ENCODE measurements at places on chromosomes 11 and 22.

DNA sequence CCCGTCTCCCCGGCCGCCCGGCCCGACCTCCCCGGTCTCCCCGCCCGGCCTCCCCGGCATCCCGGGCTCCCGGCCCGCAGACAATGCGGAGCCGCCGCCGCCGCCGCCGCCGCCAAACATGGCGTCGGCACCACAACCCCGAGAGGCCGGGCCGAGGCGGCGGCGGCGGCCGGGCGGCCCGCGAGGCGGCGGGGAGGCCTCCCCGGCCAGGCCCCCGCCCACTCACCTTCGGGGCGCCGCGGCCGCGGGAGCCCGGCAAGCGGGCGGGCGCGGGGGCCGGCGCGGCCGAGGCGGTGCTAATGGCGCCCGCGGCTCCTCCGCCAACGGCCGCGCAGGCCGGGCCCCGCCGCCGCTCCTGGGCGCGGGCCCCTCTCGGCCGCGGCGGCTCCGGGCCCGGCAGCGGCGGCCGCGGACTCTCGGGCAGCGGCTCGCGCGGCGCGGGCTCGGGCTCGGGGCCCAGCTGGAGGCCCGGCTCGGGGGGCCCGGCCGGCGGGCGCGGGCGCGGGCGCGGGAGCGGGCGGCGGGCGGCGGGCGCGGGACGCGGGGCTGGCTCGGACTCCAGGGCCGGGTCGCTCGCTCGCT, 311 bp downstream of the BRD1 start:
- no peak for DNase-seq

- no peak for DNase-seq
These were observed 57.3 kb downstream of the C11orf91 start for GRCh38 chr11:33643167-33643824.

GRCh38 chr11:16792426-16792825, 54.0 kb downstream of the C11orf58 start:
- DNase-seq, result no peak

DNA sequence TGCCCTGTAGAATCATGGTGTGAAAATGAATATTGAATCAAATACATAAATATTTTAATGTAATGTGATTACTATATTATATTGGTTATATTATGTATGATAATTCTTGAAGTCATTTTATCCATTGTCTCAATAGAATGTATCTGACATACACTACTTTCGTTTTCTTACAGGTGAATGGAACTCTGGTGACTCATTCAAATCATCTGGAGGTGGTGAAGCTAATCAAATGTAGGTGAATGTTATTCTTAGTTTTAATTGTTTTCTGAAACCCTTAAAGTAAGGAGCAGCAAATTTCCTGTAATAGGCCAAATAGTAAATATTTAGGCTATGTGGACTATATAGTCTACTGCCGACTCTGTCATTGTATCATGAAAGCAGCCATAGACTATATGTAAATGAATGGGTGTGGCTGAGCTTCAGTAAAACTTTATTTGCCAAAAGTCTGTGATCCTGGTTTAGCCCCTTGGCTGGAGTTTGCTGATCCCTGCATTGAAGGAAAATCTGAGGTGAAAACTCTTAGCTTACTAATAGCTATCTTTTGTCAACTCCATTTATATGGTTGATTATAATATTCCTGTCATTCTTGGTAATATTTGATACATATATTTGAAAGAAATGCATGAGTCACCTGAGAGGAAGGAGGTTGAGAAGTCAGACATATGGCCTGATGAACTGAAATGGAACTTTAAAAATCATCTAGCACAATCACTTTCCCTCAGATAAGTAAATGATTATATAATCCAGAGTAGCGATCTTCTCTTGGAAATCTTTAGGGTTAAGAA, 87.2 kb upstream of the GRIK4 start:
- DNase-seq, result no peak

GRCh38 chr22:19851291-19852176, 3.1 kb downstream of the GNB1L start:
- no peak for DNase-seq

GRCh38 chr22:31089160-31090100, 8.3 kb downstream of the SMTN start:
- DNase-seq, result no peak

GRCh38 chr22:45212992-45213751, 27.5 kb downstream of the KIAA0930 start:
- DNase-seq, result no peak

Measured in NCI-H187 treated with DMSO at 0.1 percent for 48 hours (cell line).